ENCODE measurements at places on chromosomes 12 and 14.

GRCh38 chr14:68268719-68269118 lies 449.1 kb downstream of the RAD51B start:
- no peak for DNase-seq

GRCh38 chr14:75315144-75315543 lies 36.5 kb downstream of the FOS start:
- no peak for DNase-seq

GRCh38 chr14:75542588-75543091 lies 20.4 kb downstream of the BATF start:
- DNase-seq, result no peak

DNA sequence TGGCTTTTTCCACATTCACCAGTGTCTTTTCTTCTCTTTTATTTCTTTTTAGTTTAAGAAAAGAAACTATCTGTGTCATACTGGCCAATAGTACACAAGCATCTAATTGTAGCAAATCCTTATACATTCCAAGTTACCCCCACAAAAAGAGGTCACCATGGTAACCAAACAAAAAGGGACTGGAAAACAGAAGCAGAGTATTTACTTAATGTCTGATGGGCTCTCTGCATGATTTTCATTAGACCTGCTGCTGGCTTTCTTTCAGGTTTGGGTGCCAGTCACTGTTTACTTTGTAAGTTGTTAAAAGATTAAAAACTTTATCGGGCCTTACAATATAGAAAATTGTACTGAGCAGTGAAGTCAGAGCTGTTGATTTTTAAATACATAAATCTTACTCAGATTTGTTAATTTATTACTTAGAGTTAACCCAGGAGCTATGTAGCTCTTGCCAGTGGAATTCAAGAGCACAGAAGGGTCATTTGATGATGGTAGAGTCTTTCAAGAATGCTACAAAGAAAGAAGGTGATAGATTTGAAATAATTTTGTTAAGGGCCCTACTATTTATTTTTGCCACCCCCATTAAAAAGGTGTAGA lies 123.9 kb downstream of the BRMS1L start:
- no peak for DNase-seq

- DNase-seq, result no peak
These were observed 4.6 kb downstream of the ANO6 start for GRCh38 chr12:45220363-45220931.

DNA sequence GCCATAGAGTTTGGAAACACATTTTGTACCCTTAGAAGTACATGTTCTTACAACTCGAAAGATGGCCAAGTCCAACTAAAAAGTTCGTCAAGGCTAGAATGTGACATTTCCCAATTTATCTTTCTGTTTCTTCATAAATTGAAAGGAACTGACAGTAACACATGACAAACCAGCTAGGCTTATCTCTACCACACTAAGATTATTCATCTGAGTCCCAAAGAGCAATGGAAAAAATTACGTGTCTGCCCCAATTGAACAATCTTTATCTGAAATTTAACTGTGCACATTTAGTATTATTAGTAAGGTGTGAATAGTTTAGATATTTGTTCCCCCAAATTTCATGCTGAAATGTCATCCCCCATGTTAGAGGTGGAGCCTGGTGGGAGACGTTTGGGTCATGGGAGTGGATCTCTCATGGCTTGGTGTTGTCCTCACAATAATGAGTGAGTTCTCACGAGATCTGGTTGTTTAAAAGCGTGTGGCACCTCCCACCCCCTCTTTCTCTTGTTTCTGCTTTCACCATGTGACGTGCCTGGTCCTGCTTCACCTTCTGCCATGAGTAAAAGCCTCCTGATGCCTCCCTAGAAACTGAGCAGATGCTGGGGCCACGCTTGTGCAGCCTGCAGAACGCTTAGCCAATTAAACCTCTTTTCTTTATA lies 13.3 kb downstream of the CPM start:
- no peak for DNase-seq

- DNase-seq, result peak; percentile 35
These were observed 52.5 kb downstream of the RNF34 start for GRCh38 chr12:121452340-121452984.

GRCh38 chr12:62332598-62332997 lies 72.4 kb downstream of the USP15 start:
- peak; percentile 61 for DNase-seq

DNA sequence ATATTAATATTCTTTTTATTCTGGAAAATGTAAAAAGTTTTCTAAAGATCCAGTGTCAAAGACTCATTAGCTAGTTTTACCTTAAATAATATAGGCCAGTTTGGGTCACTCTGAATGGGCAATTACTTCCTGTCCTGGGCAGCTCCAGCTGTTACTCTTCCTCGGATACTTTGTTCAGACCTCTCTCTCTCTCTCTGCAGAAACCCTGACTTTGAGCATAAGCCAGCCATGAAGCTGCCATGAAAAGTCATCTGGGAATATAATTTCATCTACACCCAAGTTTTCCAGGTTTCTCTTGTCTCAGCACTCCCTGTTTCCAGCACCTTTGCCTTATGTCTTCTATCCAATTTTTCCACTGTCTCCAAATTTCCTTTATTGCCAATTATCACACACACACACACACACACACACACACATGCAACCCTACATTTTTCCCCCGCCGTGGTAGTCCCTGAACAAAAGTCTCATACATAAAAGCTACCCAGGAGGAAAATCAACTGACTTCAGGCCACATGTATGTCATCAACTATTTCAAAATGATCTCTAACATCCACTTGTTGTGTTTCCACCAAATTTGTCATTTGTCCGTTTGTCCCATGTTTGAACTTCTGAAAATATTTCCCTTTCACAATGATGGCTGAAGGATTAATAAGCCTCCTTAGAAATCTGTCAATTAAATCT lies 318.1 kb downstream of the SSPN start:
- no peak for DNase-seq

DNA sequence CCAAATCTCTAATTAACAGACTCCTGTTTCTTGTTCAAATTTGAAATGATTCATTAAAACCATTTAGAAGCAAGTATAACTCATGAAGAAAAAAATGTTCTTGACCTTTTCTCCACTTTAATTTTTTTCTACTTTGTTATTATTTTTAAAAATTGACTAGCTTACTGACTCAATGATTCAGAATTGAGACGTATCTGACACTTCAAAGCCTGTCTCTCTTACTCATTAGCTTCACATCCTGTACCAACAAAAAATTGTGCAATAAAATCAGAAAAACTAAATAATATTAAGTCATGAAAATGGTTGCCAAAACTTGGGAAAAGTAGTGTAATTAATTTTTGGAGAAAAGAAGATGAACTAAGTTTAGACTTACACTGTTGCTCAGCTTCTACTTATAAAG lies 331.2 kb downstream of the SLC16A7 start:
- no peak for DNase-seq

DNA sequence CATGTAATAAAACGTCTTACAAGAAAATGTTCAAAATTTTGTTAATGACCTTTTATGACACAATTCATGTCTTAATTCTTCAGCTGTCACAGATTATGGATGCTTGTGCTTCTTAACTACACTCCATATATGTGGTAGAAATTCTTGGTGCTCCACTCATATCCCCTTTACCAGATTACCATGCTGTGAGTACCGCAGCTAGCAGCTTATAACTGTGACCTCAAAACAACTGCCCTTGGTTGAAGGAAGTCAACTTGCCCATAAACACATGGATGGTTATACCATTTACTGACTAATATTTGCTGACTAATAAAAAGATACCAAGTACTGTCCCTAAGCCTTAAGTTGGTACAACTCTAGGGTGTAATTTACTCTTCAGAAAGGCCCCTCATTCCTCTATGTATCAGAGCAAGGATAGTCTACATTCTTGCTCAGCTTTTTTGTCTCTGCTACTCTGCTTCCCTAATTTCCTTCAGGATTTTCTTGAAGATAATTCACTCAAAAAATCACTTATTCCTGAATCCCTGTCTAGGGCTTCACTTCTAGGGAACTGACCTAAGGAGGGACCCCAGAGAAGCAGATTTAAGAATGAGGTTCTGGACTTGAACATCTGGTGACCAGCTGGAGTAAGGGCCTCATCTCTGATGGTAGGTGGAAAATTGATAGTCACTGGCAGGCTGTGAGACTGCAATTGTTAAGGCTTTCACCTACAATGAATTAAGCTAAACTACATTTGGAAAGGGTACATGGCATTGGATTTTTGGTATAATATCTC lies 152.3 kb downstream of the SLC6A15 start:
- no peak for DNase-seq

- no peak for DNase-seq
These were observed 7.6 kb upstream of the STK38L start for GRCh38 chr12:27236498-27236897.

DNA sequence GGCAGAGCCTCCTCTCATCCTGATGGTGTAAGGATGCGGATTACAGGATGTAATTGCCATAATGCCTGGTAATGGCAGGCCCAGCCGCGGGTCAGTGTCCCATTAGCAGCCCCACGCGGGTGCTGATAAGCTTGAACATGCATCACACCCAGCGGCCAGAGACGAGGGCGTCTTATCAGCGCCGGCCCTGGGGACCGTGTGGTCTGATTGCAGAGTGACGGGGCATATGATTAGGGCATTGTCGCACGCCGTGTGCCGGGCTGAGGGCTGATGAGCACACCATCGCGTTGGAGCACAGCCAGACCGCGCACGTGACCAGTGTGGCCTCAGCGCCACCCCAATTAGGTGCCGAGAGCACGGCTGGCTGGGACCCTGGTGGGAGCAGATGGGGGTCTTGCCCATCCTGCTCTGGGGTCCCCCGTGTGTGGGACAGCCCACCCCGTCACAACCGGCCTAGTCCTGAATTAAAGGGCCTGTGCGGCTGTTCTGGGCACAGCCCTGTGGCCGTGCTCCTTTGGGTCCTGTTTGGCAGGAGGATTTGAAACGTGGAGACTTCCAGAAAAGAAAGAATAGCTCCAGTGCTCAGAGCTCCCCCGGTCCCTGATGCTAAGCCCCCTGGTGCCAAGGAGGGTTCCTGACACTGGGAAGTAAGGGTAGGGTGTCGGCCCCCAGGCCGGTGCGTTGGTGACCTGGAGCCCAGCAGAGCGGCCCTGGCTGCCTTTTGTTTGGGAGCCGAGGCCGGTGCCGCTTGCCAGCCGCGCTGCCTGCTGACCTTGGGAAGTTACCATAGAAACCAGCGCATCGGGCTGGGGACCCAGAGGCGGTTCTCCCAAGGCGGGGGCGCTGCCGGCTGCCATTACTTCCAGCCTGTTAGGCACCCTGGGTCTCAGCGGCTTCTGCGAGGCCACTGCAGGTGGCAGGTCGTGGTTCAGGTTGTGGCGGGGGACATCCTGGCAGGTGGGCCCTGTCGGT lies 20.7 kb downstream of the KIF26A start:
- no peak for DNase-seq

DNA sequence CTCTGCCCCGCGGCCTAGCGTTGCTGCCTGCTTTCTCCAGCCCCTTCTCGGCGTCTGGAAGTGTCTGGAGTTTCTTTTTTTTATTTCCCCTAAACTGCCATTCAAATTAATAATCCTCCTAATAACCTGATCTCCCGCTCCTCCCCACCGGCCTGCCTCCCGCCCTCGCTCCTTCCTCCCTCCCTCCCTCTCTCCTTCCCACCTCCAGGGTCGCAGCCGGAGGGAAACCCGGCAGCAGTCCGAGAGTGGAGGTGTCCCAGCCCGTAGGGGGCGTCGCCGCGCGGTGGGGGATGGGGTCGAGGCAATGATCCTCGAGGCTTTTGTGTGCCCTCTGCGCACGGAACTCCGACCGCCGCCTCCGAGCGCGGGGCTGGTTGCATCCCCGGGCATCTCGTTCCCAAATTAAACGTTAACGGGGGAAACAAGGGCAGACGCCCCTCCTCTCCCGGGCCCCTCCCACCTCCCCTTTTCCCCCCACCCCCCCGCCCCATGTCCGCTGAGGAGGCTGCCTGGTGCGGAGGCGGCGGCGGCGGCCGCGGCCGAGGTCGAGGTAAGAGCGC lies 1.0 kb upstream of the SOCS2 start:
- DNase-seq, result no peak

GRCh38 chr12:89700191-89700810 lies 8.3 kb downstream of the ATP2B1 start:
- no peak for DNase-seq

DNA sequence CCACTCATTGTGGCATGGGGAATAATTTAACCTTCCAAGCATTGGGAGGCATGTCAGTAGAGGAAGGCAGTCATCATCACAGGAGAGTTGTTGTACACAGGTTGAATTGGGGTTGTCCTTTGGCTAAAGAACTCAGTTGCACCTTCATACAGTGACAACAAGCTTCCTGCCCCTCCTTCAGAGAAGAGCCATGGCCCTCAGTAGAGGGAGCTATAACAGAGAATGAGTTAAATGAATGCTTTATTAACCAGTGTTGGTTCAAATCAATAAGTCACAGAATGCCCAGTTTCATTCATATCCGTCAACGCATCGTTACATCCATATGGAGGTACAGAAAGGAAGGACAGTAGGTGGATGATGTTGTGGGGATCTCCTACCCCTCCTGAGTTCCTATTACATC lies 4.8 kb downstream of the IFNG-AS1 start:
- DNase-seq, result no peak

DNA sequence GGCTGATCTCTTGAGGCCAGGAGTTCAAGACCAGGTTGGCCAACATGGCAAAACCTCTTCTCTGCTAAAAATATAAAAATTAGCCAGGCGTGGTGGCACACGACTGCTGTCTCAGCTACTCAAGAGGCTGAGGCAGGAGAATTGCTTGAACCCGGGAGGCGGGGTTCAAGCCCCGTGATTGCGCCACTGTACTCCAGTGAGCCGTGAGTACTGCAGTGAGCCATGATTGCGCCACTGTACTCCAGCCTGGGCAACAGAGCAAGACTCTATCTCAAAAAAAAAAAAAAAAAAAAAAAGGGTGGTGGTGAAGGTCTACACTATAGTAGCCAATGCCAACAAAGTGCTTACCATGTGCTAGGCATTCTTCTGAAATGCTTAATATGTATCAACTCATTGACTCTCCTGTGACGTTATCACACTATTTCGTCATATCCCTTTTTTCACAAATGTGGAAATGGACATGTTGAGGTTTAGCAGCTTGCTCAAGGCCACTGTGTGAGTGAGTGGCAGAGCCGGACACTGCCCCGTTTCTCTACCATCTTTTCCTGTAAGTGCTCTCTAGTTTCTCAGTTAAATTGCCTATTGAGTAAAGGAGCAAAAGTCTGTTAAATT lies 59.6 kb downstream of the GNS start:
- DNase-seq, result no peak

- no peak for DNase-seq
These were observed 25.7 kb upstream of the PLD4 start for GRCh38 chr14:104898870-104899510.

Data from GM04503 (cell line).